ENCODE measurements at places on chromosomes 4 and X.
A peak's percentile ranks its signal among the peaks of the same experiment; 100 is the strongest.

GRCh38 chrX:106725931-106726330 is 570 bp upstream of the RNF128 start:
- DNase-seq, result no peak

- peak; percentile 68 for DNase-seq
Measured at GRCh38 chr4:184747034-184747830, 13.3 kb upstream of the CENPU start.

GRCh38 chr4:145285928-145286327 is 105.5 kb upstream of the OTUD4 start:
- no peak for DNase-seq

DNA sequence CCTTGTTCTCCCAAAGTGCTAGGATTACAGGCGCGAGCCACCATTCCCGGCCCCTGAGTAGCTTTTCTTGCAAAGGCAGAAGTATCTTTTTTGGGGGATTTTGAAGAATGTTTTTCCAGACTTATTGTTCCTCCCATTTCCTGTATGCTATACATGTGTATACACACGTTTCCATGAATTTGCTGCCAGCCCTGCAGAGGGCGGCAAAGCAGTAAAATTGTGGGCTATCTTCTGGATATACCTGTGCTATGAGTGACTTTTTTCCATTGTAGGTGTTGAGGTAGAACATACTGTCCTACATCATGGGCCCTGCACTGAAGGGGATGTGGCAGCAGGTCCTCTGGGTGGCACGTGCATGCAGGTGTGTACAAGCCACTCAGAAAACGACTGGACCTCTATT is 16.9 kb upstream of the MED28 start:
- DNase-seq, result no peak

DNA sequence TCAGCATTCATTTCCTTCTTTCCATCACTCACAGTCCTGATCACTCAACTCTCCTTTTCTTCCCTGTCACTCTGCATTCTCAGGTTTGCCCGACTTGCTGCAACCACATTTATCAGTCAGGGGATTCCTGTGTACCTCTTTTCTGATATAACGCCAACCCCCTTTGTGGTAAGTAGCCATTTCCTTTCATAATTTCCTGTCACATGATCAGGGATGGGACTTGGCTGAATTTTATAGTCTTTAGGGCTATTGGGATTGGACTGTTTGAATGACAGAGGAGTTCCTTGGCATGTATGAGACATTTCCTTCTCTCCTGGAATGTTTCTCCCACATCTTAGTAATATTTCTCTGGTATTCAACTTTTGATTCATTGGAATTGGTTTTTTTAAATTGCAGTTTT is 11.0 kb downstream of the PGM2 start:
- no peak for DNase-seq

DNA sequence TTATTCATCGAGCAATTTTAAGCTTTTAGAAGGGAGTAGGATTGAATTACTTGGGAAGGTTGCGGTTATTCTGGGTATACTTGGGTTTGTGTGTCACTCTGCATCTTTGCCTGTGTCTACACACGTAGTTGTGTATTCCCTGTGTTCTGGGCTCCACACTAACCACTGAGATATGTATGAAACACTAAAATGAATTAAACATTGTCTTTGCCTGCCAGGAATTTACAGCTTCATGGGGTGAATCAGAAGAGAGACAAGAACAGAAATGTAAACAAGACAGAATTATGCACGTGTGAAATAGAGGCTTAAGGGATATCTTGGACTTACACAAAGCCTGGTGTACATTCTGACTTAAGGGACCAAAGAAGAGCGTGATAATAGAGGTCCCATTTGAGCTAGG is 228.5 kb downstream of the AFF2 start:
- DNase-seq, result no peak

DNA sequence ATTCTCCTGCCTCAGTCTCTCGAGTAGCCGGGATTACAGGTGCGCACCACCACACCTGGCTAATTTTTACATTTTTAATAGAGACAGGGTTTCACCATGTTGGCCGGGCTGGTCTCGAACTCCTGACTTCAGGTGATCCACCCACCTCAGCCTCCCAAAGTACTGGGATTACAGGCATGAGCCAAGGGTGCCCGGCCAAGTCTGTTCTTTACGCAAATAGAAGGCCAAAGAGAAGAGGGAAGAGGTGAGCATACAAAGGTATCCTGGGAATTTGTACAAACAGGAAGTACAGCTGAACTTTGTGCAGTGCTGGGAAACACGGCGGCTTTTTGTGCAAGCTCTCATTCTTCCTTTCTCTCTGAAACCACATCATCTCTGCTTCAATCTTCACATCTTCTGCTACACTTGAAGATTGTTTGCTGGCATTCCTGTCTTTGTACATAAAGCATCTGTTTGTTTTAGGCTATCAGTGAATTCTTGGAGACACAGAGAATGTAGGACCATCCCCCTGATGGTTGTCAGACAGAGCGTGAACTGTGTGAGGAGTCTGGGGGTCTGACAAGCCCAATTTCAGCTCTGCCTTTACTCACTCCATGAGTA is 71.9 kb upstream of the PRSS48 start:
- no peak for DNase-seq

DNA sequence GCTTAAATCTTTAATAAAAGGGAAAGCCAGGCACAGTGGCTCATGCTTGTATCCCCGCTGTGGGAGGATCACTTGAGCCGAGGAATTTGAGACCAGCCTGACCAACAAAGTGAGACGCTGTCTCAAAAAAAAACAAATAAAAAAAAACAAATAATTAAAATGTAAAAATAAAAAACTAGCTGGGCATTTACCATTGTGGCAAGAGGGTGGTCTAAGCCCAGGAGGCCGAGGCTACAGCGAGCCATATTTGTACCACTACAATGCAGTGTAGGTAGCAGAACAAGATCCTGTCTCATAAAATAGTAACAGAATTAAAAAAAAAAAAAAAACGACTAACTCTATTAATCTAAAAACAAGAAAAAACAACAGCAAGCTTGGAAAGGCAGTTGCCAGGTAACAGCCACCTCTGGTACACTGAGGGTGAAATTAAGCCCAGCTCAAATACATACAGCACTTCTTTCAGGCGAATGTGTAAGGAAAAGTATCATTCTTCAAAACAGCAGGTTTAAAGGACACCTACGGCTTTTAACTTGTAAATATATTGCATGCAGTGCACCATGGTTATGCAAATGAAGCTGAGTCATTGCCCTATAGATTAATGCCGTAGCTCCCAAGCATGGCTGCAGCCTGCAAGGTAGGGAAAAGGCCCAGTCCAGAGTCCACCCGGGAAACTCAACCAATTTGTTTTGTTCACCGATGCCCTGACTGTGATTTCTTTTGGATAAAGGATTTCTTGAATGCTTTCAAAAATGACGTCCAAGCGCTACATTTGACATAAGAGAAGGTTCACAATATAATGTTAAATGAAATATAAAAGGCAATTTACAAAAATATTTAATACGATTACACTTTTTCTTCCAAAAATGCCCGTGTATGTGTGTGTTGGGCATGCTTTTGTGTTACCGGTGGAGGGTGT is 14.5 kb upstream of the TXLNG start:
- DNase-seq, result no peak

DNA sequence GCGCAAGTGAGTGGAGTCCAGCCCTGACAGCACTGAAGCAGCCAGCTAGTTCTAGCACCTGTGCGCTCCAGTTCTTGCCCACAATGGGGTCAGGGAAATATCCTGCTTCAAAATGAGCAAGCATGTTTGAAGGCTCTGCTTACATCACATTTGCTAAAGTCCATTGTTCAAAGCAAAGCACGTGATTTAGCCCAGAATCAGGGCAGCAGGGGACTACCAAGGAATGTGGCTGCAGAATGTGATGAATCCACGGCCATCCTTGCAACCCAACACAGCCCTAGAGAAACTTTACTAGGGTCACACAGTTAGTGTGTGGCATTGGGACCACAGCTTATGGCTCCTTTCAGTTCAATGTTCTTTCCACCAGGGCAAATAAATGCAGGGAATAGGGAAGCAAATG is 47.3 kb upstream of the SMIM31 start:
- DNase-seq, result no peak

- no peak for DNase-seq
Measured at GRCh38 chrX:105647749-105648148, 174.6 kb upstream of the NRK start.

- no peak for DNase-seq
Measured at GRCh38 chrX:73401591-73402266, 45.1 kb upstream of the CDX4 start.

DNA sequence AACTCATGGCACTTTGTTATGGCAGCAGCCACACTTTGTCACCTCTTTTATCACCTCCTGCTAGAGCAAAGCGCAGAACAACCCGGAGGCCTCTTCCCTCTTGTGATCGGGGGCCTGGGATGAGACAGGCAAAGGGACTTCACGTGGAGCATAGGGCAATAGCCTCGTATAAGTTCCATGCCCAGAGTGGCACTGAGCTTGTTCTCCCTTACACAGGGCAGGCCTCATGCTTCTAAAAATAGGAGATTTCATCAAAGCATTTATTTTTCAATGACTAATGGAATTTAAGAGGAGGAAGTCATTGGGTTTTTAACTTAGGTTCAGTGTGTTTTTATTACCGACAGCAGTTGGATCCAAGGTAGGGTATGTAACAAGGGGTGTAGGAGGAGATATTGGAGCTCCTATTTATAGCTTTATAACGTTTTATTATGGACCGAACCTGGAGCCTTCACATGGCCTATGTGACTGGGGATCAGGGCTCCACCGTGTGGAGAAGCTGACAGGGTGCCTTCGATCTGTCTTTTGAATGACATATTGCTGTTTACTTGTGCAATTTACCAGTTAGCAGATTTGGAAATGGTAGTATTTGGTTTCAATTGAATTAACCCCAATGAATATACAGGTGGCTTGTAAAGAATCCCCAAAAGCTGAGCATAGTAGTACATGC is 93.8 kb downstream of the SLC2A9 start:
- no peak for DNase-seq

DNA sequence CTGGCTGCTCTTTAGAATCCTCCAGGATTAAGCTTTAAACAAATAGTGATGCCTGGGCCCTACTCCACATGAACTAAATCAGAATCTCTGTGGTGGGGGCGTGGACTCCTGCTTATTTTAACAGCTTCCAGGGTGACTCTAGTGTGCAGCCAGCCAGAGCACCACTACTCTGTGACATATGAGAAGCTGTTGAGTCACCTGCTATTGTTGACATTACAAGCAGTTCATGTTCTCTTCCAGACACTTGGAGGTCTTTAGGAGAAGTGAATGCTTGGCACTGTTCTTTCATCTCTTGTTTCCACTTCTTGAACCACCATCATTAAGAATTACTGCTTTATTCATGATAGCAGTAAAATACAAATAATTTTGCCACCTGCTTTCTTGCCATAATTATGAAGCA is 426 bp upstream of the C4orf51 start:
- DNase-seq, result no peak

DNA sequence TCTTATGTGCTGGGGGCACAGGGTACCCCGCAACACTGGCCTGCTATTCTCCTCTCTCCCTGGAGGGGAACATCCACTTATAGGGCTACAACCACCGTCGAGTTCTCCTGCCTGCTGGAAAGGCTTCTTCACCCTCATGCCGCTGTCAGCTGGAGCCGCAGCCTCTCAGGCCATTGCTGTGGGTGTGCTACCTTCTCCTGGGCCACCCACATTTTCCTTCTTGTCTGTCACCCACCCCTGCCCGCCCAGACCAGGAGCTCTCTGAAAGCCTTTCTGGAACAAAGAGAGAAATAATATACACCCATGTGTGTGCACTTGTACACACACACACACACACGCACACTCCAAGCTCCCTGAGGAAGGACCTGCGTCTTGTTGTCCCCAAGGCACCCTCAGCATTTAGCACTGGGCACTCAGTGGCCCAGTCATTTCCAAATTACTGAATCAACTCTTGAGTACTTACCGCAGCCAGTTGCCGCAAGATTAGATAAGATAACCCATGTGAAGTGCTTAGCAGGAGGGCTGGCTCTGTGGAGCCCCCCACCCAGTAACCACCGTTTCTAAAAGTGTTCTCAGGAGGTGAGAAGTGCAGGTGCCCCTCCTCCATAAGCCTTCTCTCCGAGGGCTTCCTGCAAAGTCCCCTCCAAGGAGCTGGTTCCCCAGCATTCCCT is 50.2 kb downstream of the CPZ start:
- DNase-seq, result no peak

DNA sequence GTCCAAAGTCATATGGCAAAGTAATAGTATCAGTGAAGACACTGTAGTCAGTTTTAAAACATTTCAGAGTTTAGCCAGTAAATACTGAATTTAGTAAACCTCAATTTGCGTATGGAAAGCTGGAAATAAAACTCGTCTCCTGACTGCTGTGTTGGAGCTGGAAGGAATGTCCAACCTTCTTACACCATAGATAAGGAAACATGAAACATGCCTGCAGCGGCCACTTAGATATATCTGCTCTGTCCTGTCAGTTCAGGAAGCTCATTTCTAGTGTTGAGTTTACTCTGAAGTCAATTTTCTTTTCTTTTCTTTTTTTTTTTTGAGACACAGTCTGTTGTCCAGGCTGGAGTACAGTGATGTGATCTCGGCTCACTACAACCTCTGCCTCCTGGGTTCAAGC is 21.2 kb downstream of the ARHGAP10 start:
- DNase-seq, result no peak

DNA sequence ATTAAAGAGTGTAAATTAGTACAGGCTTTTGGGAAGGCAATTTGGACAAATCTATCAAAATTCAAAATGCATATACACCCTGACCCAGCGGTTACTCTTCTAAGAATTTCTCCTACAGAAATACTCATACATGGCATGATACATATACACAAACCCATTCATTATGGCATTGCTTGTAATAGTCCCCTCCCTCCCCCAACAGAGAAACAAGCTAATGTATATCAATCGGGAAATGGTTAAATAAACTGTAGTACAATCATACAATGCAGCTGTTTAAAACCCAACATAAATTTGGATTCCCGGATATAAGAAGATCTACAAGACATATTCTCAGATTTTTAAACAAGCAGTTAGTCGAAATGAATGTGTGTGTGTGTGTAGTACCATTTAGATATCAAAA is 808 bp downstream of the HUWE1 start:
- DNase-seq, result no peak

DNA sequence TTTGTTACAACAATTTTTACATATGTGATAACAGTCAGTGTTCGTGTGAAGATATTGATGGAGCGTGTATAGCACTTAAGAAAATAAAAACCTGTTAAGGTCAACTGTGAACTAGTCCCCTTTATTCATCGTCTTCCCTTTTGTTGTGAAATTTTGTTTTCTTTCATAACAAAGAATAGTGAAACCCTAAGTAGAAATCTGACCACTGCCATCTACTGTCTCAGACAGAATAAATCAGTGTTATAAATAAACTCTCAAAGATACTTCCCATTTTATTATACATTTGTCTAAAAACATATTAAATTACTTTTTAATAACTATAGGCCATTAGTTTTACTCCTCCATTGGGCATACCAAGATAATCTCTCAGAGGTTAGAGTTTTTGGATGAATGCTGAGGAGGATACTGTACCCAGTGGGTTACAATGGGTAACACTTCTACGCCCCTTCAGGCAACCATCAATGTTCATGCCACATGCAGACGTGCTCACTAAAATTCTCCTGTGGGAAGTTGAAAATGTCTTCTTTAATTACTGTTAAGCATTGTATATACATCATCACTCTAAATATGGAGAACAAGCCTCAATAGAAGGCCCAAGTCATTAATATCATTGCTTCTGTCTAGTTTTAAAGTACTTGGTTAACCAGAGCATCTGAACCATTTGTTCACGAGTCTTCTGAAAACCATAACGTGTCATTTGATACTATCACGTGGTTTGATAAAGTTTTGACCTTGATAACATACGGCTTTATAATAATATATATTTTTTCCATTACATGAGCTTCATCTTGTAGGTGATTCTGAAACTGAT is 171.2 kb downstream of the TMA16 start:
- no peak for DNase-seq

GRCh38 chrX:134570509-134570846 is 87.8 kb downstream of the PLAC1 start:
- DNase-seq, result no peak

All from liver (tissue), 10 donors.